T-helper 22 cell (primary cell): ENCODE measurements at places on chromosomes 5 and 9.

GRCh38 chr5:176816043-176816745 lies 5.8 kb downstream of the UNC5A start:
- no peak for DNase-seq

DNA sequence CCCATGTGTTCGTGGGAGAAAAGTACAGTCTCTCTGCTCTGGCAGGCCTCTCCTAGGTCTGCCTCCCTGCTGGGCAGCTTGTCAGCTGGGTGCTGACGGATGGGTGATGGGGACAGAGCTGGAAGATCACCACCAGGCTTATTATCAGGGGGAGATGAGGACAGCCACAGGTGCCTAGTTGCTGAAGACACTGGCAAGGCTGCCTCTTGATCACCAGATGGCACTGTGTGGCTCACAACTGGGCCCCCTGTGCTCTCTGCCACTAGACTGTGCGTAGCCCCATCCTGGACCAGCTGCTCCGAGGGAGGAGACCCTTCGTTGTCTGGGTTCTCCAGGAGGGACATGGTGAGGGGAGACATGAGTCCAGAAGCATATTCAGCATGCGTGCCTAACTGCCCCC lies 73.0 kb downstream of the KIF24 start:
- DNase-seq: no peak

GRCh38 chr9:70028287-70028686 lies 15.4 kb upstream of the MAMDC2 start:
- DNase-seq: no peak

GRCh38 chr9:38162332-38163211 lies 93.5 kb upstream of the SHB start:
- DNase-seq: no peak

DNA sequence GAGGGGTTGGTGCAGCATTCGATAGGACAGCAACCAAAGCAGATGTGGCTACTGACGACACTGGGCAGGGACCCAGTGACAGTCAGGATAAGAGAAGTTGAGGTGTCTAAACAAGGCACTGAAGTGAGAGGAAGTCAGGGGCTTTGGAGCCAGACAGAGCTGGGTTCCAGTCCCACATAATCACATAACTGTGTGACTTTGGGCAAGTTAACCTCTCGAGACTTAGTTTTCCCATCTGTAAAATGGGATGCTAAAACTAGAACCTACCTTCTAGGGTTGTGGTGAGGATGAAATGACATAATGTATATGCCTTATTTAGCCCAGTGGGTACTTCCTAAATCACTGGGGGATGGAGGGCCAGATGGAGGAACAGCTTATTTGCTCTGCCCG lies 3.1 kb downstream of the ANGPTL2 start:
- DNase-seq: no peak

DNA sequence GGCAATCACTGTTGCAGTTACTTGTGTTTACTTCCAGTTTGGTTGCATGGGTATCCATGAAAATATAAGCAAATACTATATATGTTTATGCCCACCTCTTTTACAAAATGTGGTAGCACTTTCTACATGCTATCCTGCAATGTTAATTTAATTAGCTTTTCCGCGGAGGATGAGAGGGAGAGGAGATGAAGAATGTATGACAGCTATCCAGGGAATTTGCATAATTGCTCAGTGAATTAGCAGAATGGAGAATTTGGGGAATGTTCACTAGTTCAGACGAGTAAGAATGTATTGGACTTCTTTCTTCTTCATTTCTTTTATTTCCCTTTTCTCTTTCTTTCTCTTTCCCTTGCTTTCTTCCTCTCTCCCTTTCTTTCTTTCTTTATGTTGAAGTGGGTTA lies 140.7 kb upstream of the SLC28A3 start:
- DNase-seq: no peak

- DNase-seq: no peak
Observed at GRCh38 chr9:91805031-91805430, 145.0 kb downstream of the ROR2 start.

DNA sequence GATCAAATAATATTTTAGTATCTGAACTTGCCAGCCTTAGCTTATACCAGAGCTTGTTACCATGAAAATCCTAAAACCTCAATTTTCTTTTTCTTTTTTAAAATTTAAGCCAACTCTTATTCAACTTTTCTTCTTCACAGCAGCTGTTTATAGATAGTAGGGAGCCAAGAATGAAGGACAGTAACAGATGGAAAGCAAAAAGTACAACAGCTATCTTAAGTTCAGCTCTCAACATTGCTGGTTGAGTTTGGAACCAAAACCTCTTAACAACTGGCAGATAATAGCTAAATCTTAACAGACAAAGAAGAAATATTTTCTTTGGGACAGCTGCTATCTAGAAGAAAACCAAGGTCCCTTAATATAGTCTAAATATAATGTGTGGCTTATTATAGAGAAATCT lies 74.7 kb downstream of the PJA2 start:
- DNase-seq: no peak

DNA sequence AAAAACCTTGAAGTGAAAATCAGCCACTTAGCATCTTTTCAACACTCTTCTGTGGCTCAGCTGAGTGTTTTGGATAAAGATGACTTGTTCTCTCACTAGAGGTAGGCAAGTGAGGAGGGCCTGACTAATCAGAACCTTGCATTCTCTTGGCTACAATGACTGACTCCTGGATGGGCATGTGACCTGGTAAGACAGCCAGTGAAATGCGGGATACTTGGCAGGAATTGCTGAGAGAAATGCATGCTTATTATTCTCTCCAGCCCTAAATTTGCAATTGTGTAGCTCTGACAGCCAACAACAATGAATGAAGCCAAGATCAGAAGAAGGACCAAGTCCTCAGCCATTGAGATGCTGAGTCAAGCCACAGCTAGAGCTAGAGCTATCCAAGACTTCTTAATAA lies 490.5 kb upstream of the ZNF608 start:
- DNase-seq: no peak

- no peak for DNase-seq
Observed at GRCh38 chr5:128116445-128116844, 32.9 kb downstream of the SLC12A2 start.

GRCh38 chr5:40204144-40204543 lies 475.6 kb upstream of the PTGER4 start:
- no peak for DNase-seq

DNA sequence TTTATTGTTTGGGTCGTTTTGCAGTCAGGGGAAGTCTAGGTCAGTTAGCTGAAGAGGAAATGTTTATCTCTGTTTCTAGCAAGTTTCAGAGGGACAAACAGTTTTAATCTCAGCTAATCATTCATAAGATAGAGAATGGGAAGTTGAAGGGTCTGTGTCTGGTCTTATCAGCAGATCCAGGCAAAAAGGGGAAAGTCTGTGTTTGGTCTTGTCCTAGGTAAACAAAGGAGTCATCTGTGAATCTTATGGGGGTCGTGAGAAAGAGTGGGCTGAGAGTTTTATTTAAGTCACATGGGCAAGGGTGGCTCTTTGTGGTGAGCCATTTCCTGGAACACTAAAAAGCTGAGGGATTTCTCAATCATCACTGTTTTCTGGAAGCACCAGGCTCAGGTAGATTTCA lies 5.6 kb upstream of the SNCAIP start:
- no peak for DNase-seq

GRCh38 chr5:39713250-39713916 lies 288.6 kb upstream of the DAB2 start:
- no peak for DNase-seq

GRCh38 chr5:997001-997474 lies 11.6 kb upstream of the NKD2 start:
- DNase-seq: no peak

DNA sequence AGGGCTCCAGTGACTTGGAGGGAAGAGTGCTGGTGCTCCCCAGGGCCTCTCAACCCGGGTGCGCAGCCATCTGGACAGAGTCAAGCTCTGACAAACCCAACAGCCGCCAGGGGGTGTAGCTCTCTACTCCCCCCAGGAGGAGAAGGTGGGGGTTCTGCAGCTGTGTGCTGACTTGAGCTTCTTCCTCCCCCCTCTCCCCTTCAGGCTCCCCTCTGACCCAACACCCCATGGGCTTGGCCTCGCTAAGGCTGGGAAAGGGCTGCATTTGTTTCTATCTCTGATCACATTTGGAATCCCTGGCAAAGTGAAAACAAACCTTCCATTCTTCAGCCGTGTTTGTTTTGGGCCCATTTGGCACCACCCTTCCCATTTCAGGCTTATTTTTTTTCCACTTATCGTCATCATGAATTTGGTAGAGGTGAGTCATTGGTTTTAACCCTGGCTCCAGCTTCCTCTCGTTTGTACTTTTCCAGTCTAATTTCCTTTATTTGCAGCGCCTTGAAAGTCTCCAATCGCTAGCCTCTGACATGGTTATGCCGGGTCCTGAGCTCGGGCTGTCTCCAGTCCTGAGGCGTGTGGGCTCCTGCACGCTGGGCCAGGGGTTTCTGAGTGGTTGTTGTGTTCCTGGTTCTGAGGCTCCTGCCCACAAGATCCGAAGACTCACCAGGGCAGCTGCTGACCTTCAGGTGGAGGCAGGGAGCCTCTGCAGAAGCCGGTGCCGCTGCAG lies 36.1 kb downstream of the DAP start:
- DNase-seq: no peak

DNA sequence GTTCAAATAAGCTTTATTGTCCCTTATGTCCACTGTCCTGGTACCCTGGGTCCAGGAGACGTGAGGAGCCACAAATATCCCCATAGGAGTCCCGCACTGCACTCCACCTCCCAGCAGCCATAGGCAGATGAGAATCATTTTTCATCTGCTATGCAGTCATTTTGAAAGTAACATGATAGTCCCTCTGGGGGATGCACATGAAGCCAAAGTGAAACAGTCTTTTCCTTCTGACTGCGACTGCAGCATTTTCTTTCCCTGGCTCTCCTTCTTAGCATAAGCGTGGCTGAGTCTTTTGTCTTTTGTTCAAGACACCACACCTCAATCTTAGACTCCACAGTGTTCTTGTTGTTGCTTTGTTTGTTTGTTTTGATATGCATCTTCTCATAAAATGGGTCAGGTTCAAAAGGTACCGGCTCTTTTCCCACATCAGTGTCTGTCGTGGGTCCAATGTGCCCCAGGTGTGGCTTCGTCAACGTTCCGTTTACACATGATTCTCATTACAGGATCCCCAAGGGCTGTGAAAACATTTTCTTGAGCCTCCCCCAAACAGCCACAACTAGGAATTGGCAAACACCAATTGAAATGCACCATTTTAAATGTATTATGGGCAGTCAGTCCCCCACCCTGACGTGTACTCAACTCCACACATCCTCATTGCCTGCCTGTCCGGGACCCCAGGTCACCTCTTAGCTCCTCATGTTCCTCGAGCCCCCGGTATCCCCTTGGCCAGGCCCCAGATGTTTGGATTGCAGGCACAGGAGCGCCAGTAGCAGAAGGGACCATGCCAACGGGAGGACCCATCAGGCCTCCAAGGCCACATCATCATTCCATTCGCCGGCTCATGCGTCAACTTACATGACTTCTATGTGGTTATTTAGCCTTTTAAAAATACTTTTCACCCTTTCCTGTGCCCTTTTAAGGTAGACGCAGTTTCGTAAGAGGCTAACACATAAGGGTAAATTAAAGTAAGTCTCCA lies 237.8 kb upstream of the DAPK1 start:
- DNase-seq: no peak

DNA sequence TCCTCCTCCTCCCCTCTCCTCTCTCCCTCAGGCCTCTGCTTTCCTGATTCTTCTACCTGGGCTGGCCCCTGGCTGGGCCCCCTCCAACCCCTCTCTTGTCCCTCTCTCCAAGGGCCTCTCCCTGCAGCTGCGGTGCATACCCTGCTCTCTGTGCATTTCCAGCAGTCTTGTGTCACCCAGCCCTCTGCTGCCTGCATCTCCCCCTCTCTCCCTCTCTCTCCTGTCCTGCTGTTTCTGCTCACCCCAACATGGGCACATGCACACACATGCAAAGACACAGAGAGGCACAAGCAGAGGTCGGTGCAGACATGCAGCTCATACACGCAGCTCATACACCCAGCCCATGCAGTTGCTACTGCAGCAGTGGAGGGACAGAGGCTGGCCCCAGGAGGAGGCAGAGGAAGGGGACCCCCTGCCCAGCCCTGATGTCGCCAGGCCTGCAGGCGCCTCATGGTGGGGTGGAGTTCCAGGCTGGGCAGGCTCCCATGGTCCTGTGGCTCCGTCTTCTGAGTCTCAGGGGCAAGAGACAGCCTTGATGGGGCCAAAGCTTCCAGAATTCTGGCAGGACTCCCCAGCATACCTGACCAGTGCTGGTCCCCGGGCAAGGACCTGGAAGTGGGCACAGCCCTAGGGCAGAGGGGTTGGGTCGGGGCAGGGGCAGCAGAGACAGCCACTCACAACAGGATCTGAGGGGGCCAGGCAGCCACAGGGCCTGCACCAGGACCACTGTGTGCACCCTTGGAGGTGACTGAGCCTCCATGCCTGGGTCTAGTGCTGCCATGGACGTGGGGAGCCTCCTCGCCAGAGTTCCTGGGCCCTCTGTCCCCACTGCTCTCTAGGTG lies 216.9 kb downstream of the C9orf50 start:
- DNase-seq: no peak

DNA sequence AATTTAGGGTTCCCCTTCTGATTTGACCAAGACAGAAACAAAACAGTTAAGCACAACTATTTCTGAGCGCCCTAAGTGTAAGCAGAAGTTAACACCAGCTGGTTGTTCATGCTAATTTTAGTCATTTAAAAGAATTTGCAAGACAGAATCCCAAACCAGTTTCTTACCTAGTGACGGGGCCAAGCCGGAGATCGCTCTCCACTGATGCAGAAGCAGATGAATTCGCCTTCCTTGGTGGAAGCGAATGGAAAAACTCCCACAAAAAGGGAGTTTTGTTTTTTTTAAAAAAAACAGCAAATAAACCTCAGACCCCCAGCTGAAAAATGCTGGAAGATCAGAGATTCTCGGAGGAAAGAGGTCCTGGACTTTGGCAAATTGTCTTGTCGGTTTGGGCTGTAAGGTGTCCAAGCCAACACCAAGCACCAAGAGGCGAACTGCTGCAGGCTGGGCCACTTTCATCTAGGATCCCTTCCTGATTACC lies 47.4 kb upstream of the GLDC start:
- no peak for DNase-seq

- no peak for DNase-seq
Observed at GRCh38 chr5:60036192-60036938, 142.8 kb upstream of the PDE4D start.

DNA sequence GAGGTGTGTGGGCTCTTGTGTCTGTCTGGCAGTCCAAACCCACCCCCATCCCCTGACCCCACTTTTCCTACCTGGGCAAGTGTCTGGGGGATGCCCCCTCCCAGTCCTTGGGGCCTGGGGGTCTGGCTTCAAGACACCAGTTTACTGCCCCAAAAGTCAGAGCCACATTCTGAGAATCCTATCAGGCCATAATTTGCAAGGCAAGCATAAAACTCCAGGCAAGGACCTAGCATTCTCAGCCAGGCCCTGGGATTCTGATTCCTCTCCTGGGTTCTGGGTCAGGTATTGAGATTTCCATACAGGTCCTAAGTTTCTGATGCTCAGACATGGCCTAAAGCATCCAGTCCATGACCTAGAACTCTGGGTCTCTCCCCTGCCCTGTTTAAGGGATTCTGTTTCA lies 33.3 kb downstream of the CXXC5 start:
- no peak for DNase-seq
